ENCODE measurements at places on chromosomes 1 and 21.

- no peak for DNase-seq
These were observed 16.1 kb downstream of the OXCT2 start for GRCh38 chr1:39754906-39755504.

GRCh38 chr1:227416156-227416830 is 98.0 kb upstream of the CDC42BPA start:
- DNase-seq: no peak

DNA sequence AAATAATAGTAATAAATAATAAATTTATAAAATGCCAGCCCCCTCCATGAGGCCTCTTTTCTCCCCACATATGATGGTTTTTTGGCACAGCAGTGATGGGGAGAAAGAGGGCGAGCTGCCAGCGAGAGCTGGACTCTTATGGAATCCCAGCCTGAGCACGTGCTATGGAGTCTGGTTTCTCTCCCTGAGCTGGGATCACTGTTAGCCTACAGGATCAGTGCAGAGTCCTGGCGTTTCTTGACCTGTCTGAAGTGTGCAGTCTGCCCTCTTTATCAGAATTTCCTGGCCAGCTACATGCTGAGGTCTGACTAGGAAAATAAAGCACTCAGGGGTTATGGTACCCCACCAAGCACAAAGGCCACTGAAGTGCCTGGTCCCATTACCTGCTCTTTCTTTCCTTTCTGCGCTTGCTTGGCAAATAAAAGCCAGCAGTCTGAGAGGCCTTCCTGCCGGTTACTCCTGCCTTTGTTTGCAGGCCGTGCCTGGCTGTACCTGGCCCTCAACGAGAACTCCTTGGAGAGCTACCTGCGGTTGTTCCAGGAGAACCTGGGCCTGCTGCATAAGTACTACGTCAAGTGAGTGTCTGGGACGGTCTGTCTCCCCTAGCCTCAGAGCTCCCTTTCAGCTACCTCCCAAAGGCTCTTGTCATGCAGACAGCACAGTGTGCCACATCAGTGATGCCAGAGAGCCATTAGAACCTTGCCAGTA is 18.5 kb upstream of the SLC25A34 start:
- DNase-seq: no peak

GRCh38 chr21:44425307-44425894 is 29.9 kb upstream of the LRRC3 start:
- DNase-seq: no peak
